H54 (cell line): ENCODE measurements at places on chromosomes 3 and 15.

DNA sequence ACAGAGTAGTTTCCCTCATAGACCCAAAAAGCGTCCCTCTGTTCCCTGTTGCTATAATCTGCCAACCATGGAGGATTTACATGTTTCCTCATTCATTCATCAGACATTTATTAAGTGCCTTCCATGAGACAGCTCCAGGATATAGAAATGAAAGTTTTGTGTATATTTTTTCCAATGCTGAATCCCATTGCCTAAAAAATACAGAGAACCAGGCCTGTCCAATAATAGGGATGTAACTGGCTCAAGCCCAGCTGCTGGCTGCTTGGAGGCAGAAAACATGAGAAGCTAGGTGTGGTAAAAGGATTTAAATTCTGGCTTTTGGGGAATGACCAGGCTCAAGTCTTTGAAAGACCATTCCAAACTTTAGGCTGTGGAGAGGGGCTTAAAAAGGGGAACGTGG, 41.5 kb downstream of the RARB start:
- DNase-seq: no peak

- no peak for DNase-seq
Measured at GRCh38 chr15:78050826-78051225, 26.7 kb downstream of the TBC1D2B start.

DNA sequence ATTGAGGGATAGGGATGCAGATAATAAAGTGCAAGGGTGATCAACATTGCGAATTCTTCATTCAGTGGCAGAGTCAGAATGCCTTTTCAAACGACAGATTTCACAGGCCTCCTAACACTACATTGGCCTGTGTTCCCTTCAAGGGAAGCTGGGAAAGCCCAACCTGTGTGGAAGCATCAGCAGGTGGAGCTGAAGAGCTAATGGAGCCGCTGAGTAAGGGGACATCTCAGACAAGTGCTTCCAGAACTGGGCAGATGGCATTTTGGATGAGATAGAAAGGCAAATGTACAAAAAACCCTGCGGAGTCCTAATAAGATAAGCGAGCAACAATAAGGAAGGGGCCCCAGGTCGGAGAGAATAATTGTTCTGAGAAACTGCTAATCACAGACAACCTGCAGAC, 8.5 kb upstream of the SLC24A5 start:
- DNase-seq: no peak

DNA sequence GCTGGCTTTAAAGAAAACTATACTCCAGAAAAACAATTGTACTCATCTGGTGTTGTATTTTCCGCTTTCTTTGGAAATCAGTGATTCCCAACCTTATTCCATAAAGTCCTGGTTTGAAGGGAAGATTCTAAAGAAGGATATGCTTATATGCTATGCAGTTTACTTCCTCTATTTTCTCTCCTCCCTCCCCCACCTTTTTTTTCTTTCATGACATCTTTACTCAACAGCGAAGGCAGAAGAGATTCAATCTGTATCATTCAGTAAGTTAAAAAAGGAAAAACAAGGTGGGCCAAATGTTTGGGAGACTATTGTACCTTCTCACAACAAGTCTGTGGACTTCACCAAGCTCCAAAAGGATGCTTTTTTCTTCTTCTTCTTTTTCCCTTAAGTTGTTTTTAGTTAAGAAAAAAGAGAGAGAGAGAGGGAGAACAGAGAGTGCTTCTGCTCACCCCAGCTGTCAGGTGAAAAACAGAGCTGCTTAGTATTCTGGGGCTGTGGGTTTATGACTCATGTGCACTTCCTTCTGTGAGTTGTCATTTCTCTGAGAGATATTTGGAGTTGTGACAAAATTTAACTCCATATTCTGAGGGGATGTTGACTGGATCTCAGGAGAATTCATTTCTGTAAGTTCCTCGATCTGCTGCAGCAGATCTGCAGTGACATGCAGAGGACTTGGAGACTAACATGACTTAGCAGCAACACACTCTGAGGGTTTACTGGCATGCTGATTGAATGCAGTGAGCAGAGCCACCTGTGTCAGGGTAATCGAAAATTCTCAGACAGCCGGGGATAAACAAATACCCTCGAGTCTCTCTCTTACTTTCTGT, 70.7 kb downstream of the SSR3 start:
- peak; percentile 12 for DNase-seq

DNA sequence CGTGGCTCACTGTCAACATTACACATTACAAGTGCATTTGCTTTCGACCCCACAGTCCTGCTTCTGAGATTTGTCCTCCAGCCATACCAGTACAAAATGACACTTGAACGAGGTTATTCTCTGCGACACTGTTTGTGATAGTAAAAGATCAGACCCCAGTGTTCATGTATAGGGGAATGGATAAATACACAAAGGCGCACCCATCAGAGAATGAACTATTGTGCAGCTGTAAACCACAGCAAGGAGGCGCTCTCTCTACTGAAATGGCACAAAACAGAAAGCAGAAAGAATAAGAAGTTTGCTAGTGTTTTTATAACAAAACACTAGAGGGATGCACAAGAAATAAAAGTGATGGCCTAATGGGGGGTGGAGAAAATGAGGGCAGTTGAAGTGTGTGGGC, 4.9 kb upstream of the CHSY1 start:
- DNase-seq: no peak

DNA sequence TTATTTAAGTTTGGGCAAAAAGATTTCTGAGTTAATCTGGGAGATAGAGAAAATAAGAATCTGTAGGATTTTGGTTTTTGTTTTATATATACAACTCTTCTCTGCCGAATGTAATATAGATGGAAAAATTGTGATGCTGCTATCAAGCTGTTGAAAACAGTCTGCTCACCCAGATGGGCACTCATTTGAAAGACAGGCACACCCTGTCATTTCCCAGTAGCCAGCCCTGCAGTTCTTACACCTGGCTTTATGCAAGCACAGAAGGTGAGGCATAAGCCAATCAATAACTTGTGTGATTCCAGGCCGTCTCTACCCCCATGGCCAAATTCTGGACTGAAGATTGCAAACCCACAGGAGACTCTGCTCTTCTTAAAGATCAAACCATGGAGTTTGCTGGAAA, 27.1 kb upstream of the PTX3 start:
- DNase-seq: no peak

DNA sequence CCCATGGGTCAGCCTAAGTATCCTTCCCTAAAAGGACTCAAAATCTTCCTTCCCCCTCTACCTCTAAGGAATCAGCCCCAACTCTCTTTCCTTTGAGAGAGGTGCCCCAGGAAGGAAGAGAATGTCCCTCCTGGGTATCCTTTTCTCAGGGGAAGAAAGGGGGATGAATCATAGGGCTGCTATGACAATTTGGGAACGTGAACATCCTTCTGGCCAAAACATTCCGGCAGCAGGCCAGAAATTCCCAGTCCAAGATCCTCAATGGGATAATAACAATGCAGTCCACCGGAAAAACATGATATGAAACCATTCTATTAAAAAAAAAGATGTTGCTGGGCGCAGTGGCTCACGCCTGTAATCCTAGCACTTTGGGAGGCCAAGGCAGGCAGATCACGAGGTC, 50.8 kb upstream of the CACNA2D3 start:
- no peak for DNase-seq

- DNase-seq: no peak
Measured at GRCh38 chr3:177713928-177714900, 516.9 kb upstream of the TBL1XR1 start.

GRCh38 chr3:72476139-72476483, 372.1 kb downstream of the SHQ1 start:
- no peak for DNase-seq

- DNase-seq: no peak
Measured at GRCh38 chr3:76570436-76571057, 469.4 kb upstream of the ROBO2 start.

DNA sequence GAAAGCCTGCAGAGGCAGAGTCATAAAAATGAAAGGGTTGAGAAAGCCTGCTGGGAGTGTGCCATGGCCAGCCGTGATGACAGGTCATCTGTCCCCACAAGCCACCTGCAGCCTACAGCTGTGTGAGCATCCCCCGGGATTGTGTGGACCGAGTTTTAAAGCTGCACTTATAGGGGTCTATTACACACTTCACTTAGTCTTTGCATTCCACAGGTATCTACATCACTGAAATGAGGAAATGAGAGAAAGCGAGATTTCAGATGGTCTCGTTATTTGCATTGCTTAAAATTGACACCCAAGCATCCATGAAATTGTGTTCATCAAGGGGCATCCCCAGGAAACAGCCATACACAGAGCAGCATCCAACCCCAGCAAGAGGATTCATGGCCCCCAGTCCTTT, 137.6 kb upstream of the TRIM42 start:
- DNase-seq: no peak

- no peak for DNase-seq
Measured at GRCh38 chr3:17882981-17883380, 140.6 kb upstream of the TBC1D5 start.

DNA sequence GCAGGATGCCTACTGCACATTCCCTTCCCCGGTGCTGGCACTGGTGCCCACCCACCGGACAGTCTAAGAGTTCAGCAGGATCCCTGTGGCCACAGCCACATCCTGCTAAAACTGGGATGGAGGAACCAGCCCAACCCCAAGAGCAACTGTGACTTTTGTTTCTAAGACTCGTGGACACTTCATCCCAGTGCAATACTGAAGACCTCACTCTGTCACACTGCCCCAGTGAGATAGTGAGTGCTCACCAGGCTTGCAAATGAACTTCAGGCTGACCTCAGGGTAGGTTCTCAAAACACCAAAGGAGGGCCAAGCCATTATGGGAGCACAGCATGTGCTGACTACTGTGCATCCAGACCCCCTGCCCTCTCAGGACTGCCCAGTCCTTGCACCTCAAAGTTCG, 46.7 kb upstream of the MTMR14 start:
- no peak for DNase-seq

DNA sequence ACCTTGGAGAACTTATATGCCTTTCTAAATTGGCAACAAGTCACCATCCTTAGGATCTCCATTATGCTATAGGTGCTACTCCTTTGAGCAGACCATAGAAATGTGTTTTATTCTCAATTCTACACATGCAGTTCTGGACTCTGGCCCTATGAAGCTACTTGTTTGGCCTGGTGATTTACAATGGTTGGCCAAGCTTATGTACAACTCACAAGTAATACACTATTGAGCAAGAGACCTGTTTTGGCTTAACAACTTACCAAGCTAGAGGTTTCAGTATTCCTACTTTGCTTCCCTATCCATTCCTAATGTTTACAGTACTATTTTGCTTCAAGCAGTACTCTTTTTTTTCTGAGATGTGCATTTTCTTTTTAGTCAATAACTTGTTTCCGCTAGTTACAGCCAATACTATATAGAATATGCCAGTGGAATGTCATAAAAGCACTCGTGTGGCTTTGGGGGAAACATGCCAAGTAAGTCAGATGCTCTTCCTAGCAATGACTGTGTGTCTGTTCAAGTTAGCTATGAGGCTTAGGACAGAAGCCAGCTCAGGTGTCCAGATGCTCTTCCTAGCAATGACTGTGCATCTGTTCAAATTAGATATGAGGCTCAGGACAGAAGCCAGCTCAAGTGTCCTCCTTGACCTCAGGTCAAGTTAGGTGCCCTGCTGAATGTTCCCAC, 174.9 kb upstream of the SEMA6D start:
- DNase-seq: no peak

GRCh38 chr3:156619376-156619775, 55.0 kb upstream of the TIPARP start:
- no peak for DNase-seq

DNA sequence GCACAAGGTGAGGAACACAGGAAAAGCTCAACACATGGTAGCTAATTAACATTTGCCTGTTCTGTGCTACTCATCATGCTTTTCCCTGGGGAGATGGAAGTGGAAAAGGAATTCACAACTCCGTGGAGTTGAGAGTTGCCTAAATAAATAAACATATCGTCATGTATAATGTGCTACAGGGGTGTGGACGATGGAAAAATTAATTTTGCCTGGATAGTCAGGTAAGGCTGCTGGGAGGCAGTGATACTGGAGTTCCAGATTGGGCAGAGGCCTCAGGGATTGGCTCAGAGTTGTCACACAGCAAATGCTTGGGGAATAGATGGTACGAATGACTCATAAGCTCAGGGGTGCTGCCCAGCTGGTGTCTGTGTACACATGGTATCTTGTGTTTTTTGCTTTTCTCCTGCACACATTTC, 3.1 kb upstream of the ABHD6 start:
- peak; percentile 62 for DNase-seq

DNA sequence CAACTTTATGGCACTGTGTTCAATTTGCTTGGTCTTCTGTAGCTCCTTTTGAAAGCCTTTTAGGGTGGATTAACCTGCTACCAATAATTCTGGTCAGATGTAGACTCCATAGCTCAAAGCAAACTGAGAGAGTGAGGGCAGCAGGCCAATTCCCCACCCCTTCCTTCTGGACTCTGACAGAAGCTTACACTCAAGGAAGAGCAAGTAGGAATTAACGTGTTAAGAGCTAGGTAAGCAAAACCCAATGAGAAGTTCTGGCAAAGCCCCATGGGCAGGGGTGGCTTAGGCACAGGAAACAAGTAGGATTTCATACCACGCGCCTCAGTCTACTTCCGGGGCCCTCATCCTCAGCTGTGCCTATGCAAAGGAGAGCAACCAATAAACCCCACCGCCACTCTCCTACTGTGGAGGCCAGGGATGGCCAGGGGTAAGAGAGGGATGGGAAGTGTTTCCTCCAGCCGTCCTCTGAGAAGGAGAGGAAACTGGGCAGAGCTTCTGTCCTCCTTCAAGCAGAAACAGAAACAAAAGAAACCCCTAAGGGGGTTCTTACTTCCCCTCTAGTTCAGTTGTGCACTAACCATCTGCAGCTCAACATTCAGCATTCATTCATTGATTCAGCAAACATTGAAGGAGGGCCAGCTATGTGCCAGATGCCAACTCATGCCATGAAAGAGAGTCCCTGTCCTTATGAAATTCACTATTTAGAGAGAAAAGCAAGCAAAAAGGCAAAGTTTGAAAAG, 12.6 kb downstream of the CCR5 start:
- DNase-seq: no peak

- no peak for DNase-seq
Measured at GRCh38 chr15:74767167-74768098, 14.4 kb upstream of the CSK start.

DNA sequence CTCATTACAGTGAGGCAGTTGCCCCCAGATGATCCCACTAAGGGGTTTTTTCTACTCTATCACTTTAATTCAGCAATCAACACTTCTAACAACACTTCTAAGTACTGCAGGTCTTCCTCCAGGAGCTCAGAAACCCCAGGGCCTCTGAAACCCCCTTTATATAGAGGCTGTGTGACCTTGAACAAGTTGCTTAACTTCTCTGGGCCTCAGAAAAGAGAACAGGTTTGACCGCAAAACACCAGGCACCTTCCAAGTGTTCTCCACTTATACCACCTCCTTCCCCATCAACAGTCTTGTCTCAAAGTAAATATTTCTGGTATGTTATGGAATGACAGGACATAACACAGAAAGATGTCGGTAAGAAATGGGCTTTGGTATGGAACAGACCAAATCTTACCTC, 85.7 kb upstream of the WNT5A start:
- DNase-seq: no peak

DNA sequence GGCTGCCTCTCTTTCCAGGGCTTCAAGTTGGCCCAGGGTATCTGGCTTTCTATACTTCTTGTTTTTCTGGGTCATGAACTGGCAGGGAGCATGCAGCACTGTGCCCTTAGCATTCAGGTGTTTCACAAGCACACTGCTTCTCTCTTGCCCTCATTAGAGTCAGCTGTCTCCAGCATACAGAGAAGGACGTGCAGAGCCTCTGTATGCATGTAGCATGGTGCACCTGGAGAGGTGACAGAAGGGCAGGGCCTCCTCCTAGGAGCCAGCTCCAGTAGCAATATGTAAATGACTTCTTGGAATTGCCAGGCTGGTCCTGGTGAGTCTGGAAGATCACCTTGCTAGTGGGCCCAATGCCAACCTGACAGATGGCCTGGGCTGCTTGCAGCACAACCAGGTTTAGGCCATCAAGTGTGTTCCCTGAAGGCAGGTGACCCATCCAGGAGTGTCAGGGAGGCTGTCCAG, 44.8 kb upstream of the ATP2C1 start:
- no peak for DNase-seq
